ENCODE measurements at places on chromosomes 6 and 20. TPM values are rescaled to one million over a fixed set of nuclear protein-coding genes. Genes with fewer than 3 reads are reported as not detected.

The COX4I2 gene
- not detected for total RNA-seq

The TFAP2A gene
- total RNA-seq, result 15.9 TPM

The MTG2 gene
- total RNA-seq, result 37.4 TPM

The OR14J1 gene
- not detected for total RNA-seq

The RPS6KA2 gene
- total RNA-seq, result 0.20 TPM

The CNR1 gene
- 1.2 TPM for total RNA-seq

The ZDHHC14 gene
- total RNA-seq, result 3.4 TPM

The GPR63 gene
- 0.26 TPM for total RNA-seq

The LRRC1 gene
- 5.3 TPM for total RNA-seq

The CLPSL1 gene
- total RNA-seq, result not detected

The BANF2 gene
- total RNA-seq, result not detected

The MCHR2 gene
- not detected for total RNA-seq

The GSTA1 gene
- not detected for total RNA-seq

The PRDM1 gene
- total RNA-seq, result 5.9 TPM

The APOM gene
- total RNA-seq, result 3.5 TPM

The RBBP8NL gene
- 0.31 TPM for total RNA-seq

The FAM83B gene
- total RNA-seq, result not detected

The HLA-DRA gene
- total RNA-seq, result not detected

The RAB5IF gene
- total RNA-seq, result 265 TPM

The RPP40 gene
- 23.7 TPM for total RNA-seq

The DPPA5 gene
- not detected for total RNA-seq

The UNC5CL gene
- 0.38 TPM for total RNA-seq

The MYL9 gene
- total RNA-seq, result 29.0 TPM

The RBPJL gene
- total RNA-seq, result not detected

The OOEP gene
- not detected for total RNA-seq

The MCCD1 gene
- not detected for total RNA-seq

The ACSS1 gene
- 15.6 TPM for total RNA-seq

The TMC2 gene
- total RNA-seq, result not detected

The GSTA3 gene
- not detected for total RNA-seq

The LKAAEAR1 gene
- total RNA-seq, result 1.7 TPM

The VSX1 gene
- total RNA-seq, result 1.0 TPM

The ADGB gene
- not detected for total RNA-seq

The PRICKLE4 gene
- 0.76 TPM for total RNA-seq

The DEF6 gene
- total RNA-seq, result not detected

The TMEM217 gene
- 0.76 TPM for total RNA-seq

The FILIP1 gene
- total RNA-seq, result 0.52 TPM

The NRSN1 gene
- total RNA-seq, result not detected

The PNLDC1 gene
- not detected for total RNA-seq

The KHDRBS2 gene
- total RNA-seq, result not detected

The SLC13A3 gene
- not detected for total RNA-seq

The FRK gene
- 1.3 TPM for total RNA-seq

The AKAP12 gene
- 123 TPM for total RNA-seq

The ADTRP gene
- total RNA-seq, result 0.71 TPM

The MYB gene
- total RNA-seq, result 0.52 TPM

The C6orf47 gene
- 14.5 TPM for total RNA-seq

The TP53INP2 gene
- 6.5 TPM for total RNA-seq

The MYBL2 gene
- 66.0 TPM for total RNA-seq

The SLC17A1 gene
- 0.14 TPM for total RNA-seq

The CDH26 gene
- 0.54 TPM for total RNA-seq

The C20orf202 gene
- total RNA-seq, result not detected

The SNAI1 gene
- 12.8 TPM for total RNA-seq

The CLIC5 gene
- not detected for total RNA-seq

The C20orf144 gene
- total RNA-seq, result 0.19 TPM

The TAGAP gene
- total RNA-seq, result not detected

The JARID2 gene
- 10.9 TPM for total RNA-seq

The PPP1R16B gene
- 0.43 TPM for total RNA-seq

The LRRC73 gene
- total RNA-seq, result 0.97 TPM

The HLA-DRB5 gene
- not detected for total RNA-seq

All from A549 treated with ZK216348 at 1 μM for 4 hours (cell line).